ENCODE measurements at places on chromosomes 3 and 15.
A peak's percentile ranks its signal among the peaks of the same experiment; 100 is the strongest.

GRCh38 chr3:150414258-150414657 is 6.2 kb downstream of the TSC22D2 start:
- no peaks in the 10 kb centered on the region for H3K36me3 ChIP-seq
- peaks cover 99% of the 10 kb centered on the region for H3K4me1 ChIP-seq
- H3K4me3 ChIP-seq, result peak overlapping the region; percentile 88
- DNase-seq, result no peak

DNA sequence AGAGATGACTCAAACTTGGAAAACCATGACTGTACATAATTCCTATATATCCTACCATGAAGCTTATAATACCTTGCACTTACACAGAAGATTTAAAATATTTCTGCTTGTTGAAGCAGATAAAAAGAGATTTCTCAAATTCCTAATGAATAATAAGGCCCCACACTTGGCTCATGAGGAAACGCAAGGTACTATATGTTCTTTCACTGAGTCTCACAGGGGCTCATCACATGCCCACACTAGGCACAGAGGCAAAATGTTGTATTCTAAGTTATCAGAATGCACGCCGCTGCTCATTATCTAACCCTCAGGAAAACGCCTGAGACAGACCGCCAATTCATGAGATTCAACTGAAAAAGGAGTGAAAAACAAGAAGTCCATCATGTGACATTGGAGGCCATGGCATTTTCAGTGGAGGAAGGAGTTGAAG is 5.6 kb downstream of the MYO1E start:
- no peaks in the 10 kb centered on the region for H3K36me3 ChIP-seq
- H3K4me1 ChIP-seq, result peaks cover 36% of the 10 kb centered on the region
- no peak overlapping the region for H3K27ac ChIP-seq
- no peak for DNase-seq

DNA sequence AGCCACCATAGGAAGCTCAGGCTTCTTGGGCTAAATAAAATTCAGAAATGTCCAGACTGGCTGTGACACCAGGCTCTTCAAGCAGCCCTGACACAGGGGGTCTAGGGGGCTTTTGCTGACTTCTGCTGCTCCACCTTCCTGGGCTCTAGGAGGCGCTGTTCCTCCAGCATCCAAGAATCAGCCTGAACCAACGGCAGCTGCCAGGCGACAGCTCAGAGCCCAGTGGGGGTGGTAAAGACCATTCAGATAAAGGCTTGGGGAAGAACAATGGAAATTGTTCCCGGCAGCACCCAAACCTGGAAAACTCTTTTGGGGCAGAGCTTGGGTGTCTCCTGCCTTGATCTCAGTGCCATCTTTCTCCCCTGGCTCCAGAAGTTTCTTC is 21.6 kb upstream of the PSTPIP1 start:
- no peaks in the 10 kb centered on the region for H3K27me3 ChIP-seq
- H3K4me1 ChIP-seq, result peaks cover 21% of the 10 kb centered on the region
- H3K36me3 ChIP-seq, result no peaks in the 10 kb centered on the region
- H3K4me3 ChIP-seq, result peak overlapping the region; percentile 53
- peak overlapping the region; percentile 67 for H3K27ac ChIP-seq

DNA sequence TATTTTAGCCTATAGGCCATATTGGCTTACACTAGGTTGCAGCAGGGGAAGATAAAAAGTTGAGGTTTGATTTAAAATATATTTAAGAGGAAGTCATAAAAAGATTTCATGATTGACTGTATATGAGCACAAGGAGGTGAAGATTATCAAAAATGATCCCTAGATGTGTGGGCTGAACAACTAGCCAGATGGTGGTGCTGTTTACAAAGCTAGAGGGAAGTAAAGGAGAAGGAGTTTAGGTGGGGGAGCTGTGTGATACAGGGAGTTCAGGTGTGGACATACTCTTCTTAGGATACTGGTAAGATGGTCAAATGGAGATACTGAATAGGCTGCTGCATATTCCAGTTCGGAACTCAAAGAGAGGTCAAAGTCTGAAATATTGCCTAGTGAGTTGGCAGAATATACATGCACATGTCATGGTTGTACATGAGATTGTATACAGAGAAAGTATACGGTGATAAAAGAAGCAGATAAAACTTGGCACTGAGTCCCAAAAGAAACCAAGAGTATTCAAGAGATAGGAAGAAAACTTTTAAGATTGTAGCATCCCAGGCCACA is 727.8 kb downstream of the NLGN1 start:
- H3K4me1 ChIP-seq, result no peaks in the 10 kb centered on the region
- no peak for DNase-seq
- no peak overlapping the region for H3K4me3 ChIP-seq
- H3K27ac ChIP-seq, result no peak overlapping the region
- H3K36me3 ChIP-seq, result no peaks in the 10 kb centered on the region
